ENCODE measurements at places on chromosomes 16 and 17.

DNA sequence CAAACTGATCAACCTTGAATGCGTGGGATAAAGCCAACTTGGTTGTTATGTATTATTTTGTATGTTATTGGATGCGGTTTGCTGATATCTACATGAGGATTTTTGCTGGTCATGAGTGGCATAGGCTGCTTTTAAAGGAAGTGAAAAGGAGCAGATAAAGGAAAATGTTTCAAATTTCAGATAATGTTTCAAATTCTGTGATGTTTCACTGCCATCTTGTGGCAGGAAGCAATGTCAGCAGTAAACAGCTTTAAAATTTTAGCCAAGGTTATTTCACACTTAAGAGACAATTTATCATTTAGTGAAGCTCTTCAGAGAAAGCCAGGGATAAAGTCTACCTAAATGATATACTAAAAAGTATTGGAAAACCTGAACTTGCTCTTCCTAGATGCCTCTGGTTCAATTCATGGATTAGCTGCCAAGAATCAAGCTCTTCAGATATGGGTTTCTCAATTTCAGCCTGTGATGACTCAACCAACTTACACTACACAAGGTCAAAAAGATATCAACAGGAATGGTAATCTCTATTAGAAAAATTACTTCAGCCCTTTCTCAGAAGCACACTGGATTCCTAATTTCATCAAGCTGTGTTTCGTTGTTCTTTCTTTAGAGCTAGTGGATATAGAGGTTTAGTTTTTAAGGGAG lies 136.0 kb upstream of the C17orf78 start:
- DNase-seq = no peak

DNA sequence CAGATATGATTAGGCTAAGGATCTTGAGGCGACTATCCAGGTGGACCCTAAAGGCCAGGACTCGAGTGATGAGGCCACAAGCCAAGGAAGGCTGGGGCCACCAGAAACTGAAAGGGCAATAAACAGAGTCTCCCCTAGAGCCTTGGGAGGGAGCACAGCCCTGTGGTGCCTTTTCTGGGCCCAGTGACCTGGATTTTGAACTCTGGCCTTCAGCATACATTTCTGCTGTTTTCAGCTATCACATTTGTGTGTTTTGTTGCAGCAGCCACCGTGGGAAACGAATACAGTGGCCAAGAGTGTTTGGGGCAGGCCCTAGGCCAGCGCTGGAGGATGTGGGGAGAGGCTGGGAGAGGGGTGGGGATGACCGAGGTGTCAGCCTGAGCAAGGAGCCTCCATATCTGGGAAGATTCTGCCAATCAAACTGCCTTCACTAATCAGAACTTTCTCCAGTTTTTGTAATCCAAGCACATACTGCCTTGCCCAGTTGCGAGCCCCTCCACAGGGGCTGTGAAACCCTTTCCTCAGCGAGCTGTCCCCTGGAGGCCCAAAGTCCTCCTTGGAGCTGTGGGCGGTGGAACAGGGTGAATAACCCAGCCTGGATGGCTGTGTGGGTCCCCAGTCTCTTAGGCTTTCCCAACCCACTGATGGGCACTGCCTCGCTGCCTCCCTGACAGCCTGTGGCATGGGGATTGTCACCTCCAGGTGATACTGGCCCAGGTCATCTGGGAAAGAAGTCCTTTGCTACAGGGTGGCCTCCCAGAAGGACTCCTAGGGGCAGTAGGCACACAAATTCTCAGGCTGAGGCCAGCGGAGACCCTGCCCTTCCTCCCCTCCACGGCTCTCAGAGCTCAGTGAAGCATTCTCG lies 16.8 kb downstream of the B9D1 start:
- DNase-seq = no peak

DNA sequence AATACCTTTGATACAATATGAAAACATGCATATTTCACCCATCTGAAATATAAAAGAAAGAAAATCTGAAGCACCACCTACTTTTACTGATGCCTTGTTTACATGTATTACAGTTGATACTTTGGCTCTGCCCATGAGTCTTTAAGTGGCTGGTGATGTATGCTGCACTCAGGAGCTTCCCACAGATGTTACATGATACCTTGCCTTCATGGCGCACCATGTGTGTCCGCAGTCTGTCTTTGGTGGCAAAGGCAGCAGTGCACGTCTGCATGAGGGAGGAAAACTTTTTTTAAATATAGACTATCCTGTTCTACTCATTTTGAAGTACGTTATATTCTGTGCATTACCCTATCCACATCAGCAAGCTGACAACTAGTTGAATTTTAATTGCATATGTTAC lies 7.5 kb downstream of the VEZF1 start:
- no peak for DNase-seq

DNA sequence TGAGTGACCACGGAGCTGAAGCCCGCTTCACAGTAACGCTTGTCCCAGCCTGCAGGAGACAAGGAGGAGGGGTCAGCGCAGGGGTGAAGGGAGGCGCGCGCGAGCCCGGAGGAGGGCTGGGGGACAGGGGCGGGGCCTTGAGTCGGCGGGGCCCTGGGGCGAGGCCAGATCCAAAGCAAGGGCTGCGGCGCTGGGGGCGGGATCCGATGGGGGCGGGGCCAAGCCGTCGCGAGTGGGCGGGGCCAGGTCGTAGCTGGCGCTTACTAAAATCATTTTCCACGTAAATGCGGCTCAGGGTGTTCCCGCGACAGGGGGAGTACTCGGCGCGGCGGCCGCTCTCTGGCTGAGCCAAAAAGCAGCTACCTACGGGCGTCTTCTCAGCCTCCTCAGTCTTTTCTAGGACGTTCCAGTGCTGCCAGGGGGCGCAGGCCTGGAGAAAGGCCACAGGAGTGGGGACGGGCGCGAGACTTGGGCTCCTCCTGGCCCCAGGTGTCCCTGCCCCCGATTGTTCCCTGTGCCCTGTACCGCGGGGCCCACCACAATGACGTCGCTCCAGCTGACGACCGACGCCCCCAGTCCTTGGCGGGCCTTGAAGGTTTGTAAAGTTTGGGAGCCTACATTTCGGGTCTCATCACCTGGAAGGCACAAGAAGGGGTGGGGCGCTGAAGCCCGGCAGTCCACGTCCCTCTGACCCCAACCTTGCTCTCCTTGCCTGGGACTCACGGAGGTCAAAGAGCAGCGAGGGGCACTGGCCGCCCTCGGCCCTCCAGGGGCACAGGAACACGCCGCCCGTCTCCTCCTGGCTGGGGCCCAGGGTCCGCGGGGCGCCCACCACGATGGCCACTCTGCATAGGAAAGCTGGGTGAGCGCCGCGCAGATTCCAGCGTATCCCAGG lies 3.9 kb downstream of the ITGA2B start:
- DNase-seq = peak; percentile 81

DNA sequence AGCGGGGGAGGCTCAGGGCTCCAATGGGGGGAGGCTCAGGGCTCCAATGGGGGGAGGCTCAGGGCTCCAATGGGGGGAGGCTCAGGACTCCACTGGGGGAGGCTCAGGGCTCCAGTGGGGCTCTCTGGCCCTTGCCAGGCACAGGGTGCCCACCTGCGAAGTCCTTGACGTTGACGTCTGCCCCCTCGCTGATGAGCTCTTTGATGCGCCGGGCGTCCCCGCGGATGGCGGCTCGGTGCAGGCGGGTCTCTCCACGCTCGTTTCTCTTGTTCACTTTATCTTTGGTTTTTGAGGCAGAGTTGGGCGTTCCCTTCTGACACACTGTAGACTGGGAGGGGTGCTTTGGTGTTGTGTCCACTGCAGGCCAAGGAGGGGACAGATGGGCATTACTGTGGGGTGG lies 73.0 kb downstream of the ZNF778 start:
- DNase-seq = no peak

GRCh38 chr16:12157517-12158093 lies 181.1 kb downstream of the SNX29 start:
- DNase-seq = no peak

DNA sequence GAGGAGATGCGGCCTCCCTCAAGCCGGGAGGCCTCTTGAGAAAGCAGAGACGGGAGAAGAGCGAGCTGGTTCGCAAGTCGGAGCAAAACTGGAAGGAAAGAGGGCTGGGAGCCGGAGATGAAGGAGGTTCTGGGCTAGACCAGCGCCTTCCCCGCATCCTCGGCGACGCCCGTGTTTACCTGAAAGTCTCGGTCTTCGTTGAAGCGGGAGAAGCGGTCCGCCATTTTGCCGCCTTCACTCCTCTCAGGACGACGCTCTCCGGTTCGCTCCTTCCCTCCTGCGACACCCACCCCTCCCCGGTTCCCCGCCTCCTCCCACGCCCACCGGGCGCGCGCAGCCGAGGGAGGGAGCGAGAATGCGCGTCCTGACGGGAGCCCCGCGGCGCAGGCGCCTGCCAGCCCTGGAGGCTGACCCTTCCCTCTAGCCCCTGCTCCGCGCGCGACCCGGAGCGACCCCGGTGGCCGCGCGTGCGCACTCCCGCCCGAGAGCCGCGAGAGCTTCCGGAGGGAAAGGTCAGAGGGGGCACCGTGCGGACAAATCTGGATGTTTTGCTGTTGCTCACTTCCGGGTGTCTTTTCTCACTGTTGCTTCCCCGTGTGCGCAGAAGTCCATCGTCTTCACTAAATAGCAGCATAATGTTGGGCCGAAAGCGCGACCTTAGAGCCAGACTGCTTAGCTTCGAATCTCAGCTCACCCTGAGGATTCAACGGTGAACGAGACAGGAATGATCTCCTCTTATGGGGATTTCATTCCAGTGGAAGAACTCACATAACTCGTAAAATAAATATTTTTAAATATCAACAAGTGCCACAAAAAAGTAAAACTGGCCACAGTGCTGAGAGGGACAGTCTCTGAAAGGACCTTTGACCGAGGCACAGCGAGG lies at the start of gene GPATCH8:
GPATCH8 (minus strand) TSS at position 260 of the 883 bp plus-strand sequence; CDS start at position 224, 36 bp downstream.
- peak; percentile 93 for DNase-seq

GRCh38 chr17:56801459-56802178 lies 32.1 kb downstream of the C17orf67 start:
- DNase-seq = no peak

GRCh38 chr17:43790311-43790940 lies 10.2 kb downstream of the CFAP97D1 start:
- no peak for DNase-seq

DNA sequence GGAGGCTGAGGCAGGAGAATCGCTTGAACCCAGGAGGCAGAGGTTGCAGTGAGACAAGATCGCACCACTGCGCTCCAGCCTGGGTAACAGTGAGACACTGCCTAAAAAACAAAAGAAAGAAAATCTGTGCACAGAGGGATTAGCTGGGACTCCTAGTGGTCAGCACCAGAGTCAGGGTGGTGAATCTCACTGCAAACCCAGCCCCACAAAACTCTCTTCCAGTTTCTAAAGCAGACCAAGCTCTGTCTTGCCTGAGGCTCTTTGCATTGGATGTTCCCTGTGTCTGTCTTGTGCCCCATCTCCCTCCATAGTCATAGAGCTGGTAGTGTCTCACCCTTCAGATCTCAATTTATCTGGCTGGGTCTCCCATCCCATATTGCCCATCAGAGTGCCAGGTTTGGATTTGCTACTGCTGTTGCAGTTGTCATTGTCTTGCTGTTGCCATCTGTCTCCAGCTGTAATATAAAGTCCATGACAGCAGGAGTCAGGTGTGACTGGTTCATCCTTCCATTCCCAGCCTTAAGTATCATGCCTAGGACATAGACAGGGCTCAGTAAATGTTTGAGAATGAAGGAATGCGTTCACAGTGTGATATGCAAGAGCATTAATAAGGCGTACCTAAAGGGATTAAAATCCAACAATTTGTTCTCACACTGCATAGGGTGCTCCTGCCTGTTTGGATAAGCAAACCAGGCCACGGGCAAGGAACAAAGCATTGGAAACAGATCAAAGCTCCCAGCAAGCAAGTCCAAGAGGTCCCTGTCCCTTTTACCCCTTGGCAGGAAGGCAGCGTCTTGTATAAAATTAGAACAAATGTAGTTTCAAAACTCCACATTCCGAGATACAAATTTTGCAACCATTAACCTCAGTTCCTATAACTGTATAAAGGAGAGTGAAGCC lies 614.6 kb upstream of the CDH5 start:
- no peak for DNase-seq

Data from activated CD8-positive, alpha-beta memory T cell treated with anti-CD3 and anti-CD28 coated beads, Interleukin-2, amount 50 U/mL, for 4 hours (primary cell).